ENCODE measurements at places on chromosomes 7 and 10.

- no peak for DNase-seq
These were observed 120.6 kb downstream of the SEM1 start for GRCh38 chr7:96589038-96589437.

GRCh38 chr10:110420401-110421193, 77.1 kb upstream of the DUSP5 start:
- no peak for DNase-seq

DNA sequence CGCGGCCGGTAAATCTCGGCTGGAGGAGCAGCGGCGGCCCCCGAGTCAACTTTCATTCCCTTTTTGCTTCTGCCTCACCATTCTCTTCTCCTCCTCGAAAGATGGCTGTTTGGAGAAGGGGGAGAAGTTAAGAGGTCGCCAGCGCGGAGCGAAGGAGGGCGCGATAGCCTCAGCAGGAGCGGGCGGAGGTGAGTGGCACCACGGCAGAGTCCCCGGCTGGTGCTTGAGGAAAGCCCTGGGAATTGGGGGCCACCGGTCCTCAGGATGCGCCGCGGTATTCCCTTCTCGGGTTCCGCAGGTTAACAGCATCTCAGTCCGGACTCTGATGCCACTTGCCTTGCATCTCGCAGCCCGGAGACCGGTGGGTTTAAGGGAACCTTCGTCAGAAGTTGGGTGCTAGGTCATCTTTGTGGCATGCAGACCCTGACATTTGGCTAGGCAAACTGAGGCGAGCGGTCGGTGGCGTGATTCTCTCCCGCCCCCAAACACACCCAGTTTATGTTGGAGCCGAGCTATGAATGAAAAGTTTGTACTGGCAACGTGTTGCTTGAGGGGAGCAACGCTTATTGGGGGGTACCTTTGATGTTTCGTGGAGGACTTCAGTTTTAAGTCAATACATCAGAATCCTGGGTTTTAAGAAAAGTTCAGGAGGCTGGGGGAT, 59.5 kb upstream of the PRPS1L1 start:
- DNase-seq, result no peak

GRCh38 chr10:88238615-88238914, 344.6 kb downstream of the RNLS start:
- no peak for DNase-seq

DNA sequence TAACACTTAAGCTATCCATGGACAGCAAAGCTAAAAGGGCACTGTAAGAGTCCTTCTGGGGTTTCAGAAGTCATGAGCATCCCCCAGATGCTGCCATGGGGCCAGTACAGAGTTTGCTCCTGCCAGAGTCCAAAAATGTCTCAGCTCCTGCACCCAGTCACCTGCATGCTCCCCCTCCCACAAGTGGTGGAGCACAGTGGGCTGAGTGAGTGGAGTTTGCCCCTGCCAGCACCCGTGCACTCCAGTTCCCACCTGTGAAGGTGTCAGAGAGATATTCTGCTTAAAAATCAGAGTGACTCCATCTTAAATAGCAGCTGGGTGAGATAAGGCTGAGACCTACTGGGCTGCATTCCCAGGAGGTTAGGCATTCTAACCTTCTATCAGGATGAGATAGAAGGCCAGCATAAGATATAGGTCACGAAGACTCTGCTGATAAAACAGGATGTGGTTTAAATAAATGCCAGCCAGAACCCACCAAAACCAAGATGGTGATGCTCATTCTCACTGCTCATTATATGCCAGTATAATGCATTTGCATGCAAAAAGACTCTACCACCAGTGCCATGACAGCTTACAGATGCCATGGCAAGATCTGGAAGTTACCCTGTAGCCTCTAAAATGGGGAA, 140.1 kb upstream of the ZNF92 start:
- no peak for DNase-seq

GRCh38 chr10:125482108-125482507, 200.9 kb downstream of the TEX36 start:
- DNase-seq, result no peak

- DNase-seq, result no peak
These were observed 287.1 kb upstream of the SMIM30 start for GRCh38 chr7:113405296-113406056.

- DNase-seq, result no peak
These were observed 219.3 kb downstream of the JAZF1 start for GRCh38 chr7:27961255-27961654.

- no peak for DNase-seq
These were observed 106.8 kb downstream of the POLL start for GRCh38 chr10:101481256-101481655.

- DNase-seq, result no peak
These were observed 60.6 kb upstream of the MSRB2 start for GRCh38 chr10:23034790-23035189.

- DNase-seq, result no peak
These were observed 559 bp upstream of the STEAP2 start for GRCh38 chr7:90210981-90211380.

- DNase-seq, result no peak
These were observed 256.2 kb downstream of the SDHAF3 start for GRCh38 chr7:97373736-97374135.

GRCh38 chr10:3647074-3647473, 137.9 kb downstream of the KLF6 start:
- no peak for DNase-seq

DNA sequence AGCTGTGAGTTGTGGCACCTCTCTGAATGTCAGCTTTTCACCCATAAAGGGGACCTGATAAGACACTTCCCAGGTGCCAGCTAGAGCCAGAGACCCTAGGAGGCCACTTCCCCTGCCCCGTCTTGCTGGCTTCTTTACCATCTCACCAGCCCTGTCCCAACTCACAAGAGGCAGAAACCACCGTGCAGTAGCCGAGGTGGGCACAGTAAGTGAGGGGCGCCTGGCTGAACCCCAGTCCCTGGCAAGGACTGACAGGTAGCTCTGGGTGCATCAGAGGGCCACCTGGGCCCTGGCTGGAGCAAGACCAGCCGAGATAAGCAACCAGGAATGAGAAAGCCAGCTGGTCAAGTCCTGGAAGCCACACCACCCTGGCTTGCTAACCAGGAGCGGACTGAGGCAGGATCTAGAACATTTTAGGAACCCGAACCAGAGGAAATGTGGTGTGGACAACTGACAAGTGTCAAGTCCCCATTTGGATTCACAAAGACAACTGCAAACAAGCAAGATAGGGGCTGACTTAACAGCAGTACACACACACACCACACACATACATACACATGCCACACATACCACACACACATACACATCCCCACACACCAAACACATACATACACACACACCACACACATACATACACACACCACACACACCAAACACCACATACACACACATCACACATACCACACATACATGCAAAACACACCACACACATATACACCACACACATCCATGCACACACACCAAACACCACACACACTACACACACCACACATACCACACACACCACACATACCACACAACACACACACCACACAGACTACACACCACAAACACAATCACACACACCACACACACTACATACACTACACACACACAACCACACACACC, 20.8 kb downstream of the OGDHL start:
- DNase-seq, result no peak

GRCh38 chr10:91077549-91078071, 142.9 kb upstream of the PCGF5 start:
- DNase-seq, result no peak

- DNase-seq, result no peak
These were observed 2.4 kb downstream of the NYAP1 start for GRCh38 chr7:100486111-100486636.

DNA sequence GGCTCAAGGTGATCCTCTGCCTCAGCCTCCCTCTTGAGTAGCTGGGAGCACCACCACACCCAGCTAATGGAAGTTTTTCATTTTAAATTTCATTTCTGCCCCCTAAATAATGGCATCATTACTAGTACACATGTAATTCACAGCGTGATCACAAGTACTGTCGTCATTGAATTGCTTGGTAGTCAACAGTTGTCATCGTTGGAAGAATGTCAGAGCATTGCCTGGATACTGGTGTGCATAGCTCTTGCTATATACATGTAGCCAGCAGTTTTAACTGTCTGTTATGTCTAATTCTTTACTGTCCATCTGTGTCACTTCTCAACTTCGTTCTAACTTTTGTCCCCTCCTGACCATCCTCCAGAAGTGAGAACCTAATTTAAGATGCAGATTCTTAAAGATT, 62.1 kb downstream of the CRPPA start:
- DNase-seq, result no peak

DNA sequence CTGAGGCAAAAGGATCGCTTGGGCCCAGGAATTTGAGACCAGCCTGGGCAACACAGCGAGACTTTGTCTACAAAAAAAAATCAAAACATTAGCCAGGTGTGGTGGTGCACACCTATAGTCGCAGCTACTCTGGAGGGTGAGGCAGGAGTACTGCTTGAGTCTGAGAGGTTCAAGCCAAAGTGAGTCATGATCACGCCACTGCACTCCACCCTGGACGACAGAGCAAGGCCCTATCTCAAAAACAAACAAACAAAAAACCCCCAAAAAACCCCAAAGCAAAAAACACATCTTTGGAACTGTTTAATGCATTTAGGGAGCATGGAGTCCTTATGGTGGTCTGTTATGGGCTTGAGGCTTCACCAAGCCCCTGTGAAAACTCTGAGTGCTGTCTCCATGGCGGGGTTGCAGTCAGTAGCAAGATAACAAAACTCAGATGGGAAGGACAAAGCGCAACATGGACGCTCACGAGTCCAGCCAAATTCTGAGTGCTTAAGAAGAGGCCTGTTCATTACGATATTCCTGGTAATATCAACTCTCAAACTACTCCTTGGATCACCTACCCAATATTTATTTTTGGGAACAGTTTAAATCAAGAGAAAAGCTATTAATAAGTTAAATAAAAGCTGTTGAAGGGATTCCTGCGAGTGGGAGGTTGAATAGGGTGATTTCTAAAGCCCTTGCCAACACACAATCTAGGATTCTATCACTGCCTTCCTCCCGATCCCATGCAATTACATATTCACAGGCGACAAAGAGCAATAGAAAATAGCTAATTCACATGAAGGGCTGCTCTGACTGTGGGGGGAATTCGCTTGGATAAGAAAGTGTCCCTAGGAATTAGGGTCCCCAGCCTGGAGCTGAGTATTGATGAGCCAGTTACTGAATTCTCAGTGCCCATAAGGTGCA, 123.3 kb downstream of the HIPK2 start:
- no peak for DNase-seq

DNA sequence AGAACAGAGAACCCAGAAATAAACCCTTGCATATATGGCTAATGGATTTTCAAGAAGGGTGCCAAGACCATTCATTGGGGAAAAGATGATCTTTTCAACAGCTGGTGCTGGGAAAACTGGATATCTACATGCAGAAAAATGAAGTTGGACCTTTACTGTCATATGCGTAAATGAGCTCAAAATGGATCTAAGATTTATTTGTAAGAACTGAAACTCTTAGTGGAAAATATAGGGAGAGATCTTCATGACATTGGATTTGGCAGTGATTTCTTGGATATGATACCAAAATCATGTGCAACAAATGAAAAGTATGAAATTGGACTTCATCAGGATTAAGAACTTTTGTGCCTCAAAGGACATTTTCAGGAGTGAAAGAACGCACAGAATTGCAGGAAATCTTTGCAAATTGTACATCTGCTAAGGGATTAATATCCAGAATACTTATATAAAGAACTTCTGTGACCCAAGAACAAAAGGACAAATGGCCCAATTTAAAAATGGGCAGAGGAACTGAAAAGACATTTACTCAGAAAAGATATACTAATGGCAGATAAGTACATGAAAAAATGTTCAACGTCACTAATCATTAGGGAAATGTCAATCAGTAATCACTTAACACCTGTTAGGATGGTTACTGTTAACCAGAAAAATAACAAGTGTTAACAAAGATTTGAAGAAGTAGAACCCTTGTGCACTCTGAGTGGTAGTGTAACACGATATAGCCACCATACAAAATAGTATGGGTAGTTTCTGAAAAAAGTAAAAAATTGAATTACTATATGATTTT, 6.1 kb downstream of the DBF4 start:
- no peak for DNase-seq

DNA sequence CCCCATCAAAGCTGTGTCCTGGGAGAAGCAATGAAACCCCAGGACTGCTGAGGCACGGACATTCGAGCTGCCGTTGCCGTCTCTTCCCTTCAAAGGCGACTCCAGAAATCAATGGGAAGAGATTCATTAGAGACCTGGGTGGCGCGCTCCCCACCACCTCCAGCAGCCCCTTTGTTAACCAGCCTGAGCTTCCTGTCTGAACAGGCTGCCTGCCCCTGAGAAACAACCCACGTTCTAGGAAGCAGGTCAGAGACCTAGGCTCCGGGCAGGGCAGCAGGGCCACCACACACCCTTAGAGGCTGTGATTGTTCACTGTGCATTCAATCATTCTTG, 110.9 kb upstream of the PPIF start:
- DNase-seq, result no peak

GRCh38 chr7:48455363-48455762, 284.1 kb downstream of the ABCA13 start:
- no peak for DNase-seq

GRCh38 chr7:78558566-78558965, 760.0 kb downstream of the PHTF2 start:
- no peak for DNase-seq

- DNase-seq, result no peak
These were observed 7.9 kb upstream of the EN2 start for GRCh38 chr7:155449869-155450557.

DNA sequence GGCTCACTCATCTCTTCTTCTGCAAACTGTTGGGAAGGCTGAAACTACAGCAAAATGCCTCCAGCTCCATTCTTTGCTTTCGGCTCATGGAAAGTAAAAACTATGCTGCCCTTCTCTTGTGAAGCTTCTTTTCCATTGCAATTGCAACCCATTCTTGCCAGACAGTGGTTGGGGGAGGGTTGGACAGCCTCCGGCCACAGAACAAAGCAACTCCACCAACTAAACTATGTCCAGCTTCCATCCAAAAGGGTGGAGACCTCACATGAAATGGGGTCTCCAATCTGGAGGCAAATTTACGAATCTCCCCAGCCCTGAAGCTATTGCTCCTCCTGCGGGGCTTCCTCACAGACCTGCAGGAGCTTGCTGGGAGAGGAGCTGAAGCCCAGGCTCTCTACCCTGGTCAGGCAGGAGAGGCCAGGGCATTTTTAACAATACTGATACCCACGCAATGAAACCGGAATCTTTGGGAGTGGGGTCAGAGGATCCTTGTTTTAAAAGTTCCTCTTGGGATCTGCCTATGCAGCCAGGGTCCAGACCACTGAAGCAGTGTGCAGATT, 549 bp downstream of the GPNMB start:
- DNase-seq, result no peak
